ENCODE measurements at places on chromosomes 11 and 22. TPM values are rescaled to one million over a fixed set of nuclear protein-coding genes. Genes with fewer than 3 reads are reported as not detected.
A peak's percentile ranks its signal among the peaks of the same experiment; 100 is the strongest.

DNA sequence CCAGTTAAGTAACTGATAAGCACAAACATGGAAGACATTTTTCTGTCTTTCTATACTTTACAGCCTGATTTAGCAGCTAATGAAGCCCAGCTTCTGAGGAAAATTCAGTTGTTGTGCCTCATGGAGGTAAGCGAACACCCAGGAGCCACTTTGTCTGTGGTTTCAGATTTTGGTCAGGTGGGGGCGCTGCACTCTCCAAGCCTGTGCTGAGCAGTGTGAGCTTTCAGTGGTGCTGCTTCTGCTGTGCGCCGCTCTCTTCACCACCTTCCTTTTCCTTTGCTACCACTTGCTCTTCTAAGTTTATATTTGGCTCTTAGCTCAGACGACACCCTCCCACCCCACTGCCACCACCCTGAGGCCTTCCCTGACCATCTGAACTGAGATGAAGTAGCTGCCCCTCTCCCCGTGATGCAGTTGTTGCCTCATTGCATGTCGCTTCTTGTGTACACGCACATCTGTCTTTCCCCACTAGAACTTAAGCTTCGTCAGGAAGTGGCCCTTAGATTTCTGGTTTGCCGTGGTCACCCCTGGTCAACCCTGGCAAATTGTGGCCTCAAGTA is 14.0 kb downstream of the PSMD13 start:
- DNase-seq, result peak; percentile 90

DNA sequence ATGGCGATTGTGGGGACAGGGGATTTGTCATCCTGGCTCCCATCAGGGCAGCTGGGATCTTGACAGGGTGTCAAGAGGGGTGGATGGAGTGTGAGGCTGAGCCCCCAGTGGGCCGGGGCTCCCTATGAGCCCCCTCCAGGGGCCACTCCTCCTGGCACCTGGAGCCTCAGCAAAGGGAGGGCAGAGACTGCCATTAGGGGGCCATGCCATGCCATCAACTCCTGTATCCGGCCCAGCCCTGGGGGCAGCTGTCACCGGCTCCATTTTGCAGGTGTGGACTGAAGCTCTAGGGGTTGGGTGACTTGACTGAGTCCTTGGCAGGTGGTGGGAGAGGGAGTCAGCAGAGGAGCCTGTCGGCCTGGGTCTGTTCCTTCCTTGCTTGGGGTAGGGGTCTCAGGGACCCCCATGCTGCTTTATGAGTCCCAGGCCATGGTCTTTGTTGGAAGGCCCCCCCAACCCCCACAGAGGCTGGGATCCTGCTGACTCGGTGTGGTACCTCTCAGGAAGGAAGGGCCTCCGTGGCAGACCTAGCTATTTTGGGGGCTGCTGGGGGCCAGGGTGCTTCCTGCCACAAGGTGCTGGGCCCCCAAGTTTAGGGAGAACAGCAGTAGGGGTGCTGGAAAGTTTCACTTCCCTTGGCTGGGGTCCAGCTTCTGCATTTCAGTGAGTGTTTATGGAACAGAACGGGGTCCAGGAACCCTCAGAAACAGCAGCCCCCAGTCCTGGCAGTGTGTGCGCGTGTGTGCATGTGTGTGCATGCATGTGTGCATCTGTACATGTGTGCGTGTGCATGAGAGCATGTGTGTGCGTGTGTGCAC is 1.5 kb downstream of the ACY3 start:
- no peak for DNase-seq

- no peak for DNase-seq
Observed at GRCh38 chr22:33757041-33757801, 163.1 kb downstream of the LARGE1 start.

KDM2A gene
- total RNA-seq, result 89.7 TPM

USP2 gene
- total RNA-seq, result 0.71 TPM

UPK3A gene
- total RNA-seq, result not detected

CDHR5 gene
- not detected for total RNA-seq
